Stimulated activated CD8-positive, alpha-beta memory T cell treated with anti-CD3 and anti-CD28 coated beads, Interleukin-15, amount 100 ng/mL, for 4 hours (primary cell): ENCODE measurements at places on chromosomes 2 and 18.

DNA sequence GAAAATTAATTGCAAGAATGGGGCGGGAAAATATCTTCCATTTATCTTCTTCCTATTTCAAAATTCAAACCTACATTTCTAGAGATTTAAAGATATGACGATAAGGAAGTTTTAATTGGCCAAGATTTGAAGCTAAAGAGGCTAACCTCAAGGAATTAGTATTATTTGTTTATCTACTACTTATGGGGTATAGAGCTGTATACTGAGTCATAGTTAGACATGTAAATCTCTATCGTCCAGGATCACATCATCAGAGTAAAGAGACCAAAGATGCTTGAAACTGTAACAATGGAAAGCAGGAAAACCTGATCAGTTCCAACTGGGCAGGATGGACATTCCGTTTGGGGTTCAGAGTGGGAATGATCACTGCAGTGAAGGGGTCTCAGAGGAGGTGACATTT, 95.2 kb upstream of the KLF7 start:
- DNase-seq, result no peak

GRCh38 chr2:19491796-19492195, 133.4 kb upstream of the OSR1 start:
- DNase-seq, result no peak

- no peak for DNase-seq
These were observed 54.3 kb downstream of the VSNL1 start for GRCh38 chr2:17594533-17595401.

- DNase-seq, result no peak
These were observed 990.2 kb downstream of the TSN start for GRCh38 chr2:122745603-122746002.

DNA sequence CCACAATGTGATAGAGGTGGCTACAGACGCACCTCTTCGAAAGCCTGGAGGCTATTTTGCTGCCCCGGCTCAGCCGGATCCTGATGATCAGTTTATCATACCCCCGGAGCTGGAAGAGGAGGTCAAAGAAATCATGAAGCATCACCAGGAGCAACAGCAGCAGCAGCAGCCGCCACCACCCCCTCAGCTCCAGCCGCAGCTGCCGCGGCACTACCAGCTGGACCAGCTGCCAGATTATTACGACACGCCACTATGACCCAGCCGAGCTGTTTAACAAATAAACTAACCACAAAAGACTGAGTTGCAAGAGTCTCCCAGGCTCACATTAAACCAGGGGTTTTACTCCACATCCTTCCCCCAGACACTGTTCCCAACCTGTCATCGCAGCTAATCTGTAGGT, 263.8 kb downstream of the PHLPP1 start:
- no peak for DNase-seq

DNA sequence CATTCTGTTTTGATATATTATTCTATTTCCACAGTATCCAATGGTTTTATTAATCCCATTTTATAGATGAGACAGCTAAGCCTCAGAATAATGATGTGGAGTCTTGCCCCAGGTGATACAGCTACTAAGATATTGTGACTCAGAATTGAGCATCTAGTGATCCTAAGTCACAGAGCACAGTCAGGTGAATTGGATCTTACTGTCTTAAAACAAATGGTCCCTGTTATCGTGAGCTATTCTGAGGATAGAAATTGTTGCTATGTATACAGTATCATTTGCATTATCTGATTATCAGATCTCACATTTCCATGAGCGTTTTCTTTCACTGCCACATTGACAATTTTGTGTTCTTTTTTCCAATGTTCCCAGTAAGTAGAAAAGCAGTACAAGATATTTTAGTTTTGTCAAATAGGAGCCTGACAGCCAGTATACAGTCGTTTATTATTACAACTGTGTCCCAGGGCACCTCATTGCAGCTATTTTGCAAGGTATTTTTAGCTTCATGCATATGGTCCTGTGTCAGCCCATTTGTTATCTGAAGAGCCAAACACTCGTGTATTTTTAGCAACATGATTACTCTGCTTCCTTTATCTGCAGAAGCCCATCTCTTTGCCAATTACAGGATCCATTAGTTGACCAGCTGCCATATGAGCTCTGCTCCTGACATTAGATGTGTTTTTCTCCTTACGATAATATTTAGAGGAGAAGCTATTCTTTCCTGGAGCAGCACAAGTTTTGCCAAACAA, 25.1 kb upstream of the SGPP2 start:
- DNase-seq, result no peak

GRCh38 chr18:600107-600506, 3.3 kb downstream of the CLUL1 start:
- DNase-seq, result no peak

DNA sequence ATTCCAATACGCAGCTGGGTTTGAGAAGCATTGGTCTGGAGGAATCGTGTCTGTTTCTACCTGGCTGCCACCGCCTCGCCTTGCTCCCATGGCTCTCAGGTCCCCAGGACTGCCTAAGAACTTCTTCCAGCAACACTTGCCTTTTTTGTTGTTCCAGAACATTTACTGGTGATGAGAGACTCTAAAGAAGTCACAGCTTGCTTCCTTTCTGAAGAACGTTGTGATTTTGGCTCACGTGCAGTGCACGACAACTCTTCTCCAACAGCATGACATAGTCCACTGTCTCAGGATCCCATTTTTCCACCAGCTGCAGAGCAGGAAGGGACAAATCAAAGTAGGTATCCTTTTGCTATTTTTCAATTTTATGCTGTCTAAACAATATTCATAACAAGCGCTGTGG, 940.9 kb downstream of the SLC4A3 start:
- DNase-seq, result no peak

- DNase-seq, result no peak
These were observed 1.5 kb downstream of the ASNSD1 start for GRCh38 chr2:189662669-189663226.

GRCh38 chr2:208025814-208026184, 472 bp upstream of the PLEKHM3 start:
- no peak for DNase-seq

- DNase-seq, result no peak
These were observed 965.6 kb upstream of the NRXN1 start for GRCh38 chr2:51997571-51997970.

DNA sequence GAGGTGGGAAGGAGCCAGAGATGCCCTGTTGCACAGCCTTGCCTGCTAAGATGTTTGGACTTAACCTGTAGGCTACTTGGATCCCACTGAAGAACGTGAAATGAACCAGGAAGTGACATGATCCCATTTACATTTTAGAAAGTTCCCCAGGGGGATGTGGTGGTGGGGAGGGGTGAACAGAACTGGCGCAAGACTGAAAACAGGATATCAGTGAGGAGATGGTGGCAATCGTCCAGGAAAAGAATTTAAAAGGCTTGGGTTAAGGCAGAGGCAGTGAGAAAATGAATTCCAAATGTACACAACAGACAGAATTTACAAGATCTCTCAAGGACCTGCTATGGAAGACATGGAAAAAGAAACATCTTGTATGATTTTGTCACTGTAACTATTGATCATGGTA, 42.3 kb downstream of the SULT1C2 start:
- no peak for DNase-seq

- no peak for DNase-seq
These were observed 124.5 kb downstream of the CCDC102B start for GRCh38 chr18:68922392-68922791.
